Activated CD4-positive, alpha-beta T cell treated with anti-CD3 and anti-CD28 coated beads for 4 hours (primary cell): ENCODE measurements at places on chromosomes 1 and 21.

DNA sequence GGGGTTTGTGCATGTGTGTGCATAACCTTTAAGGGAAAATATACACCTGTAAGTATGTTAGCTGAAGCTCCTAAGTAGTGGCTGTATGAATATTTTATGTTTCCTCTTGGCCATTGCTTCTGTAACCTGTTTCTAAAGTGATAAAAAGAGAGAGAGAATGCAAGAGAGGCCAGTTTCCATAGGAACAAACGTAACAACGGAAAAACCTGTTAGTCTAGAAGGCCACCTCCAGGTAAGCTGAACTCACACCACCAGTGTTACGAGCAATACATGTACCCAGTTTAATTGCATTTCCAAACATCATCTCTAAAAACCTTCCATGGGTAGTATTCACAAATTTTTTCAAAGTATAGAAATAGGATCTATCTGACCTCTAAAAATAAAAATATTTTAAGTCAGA is 63.1 kb downstream of the PLPPR4 start:
- no peak for DNase-seq

DNA sequence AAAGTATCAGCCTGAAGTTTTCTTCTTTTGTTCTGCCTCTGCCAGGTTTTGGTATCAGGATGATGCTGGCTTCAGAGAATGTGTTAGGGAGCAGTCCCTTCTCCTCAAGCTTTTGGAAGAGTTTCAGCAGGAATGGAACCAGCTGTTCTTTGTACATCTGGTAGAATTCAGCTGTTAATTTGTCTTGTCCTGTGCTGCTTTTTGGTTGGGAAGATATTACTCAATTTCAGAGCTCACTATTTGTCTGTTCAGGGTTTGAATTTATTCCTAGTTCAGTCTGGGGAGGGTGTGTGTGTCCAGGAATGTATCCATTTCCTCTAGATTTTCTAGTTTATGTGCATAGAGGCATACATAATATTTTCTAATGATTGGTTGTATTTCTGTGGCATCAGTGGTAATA is 12.8 kb downstream of the ZNF678 start:
- no peak for DNase-seq

- DNase-seq = no peak
Measured at GRCh38 chr1:147551036-147551435, 9.7 kb downstream of the BCL9 start.

- DNase-seq = no peak
Measured at GRCh38 chr1:10051656-10052055, 18.9 kb downstream of the UBE4B start.

DNA sequence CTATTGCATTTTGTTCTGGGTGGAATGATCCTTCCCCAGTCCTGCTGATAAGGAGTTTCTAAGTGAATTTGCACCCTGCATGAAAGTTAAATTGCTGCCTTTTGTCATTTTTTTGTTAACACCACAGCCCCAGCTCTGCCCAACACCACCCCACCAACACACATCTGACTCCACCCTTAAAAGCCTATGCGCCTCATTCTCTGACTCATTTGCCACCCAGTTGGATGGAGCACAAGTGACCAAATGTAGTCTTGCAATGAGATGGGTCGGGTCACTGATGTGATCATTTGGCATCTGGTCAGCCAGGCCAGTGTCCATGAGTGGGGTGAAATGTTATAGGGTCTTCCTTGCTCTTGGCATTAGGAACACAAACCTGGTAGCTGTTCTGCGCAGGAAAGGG is 256.8 kb downstream of the KAZN start:
- no peak for DNase-seq

GRCh38 chr1:226958300-226958699 is 18.2 kb downstream of the COQ8A start:
- no peak for DNase-seq

DNA sequence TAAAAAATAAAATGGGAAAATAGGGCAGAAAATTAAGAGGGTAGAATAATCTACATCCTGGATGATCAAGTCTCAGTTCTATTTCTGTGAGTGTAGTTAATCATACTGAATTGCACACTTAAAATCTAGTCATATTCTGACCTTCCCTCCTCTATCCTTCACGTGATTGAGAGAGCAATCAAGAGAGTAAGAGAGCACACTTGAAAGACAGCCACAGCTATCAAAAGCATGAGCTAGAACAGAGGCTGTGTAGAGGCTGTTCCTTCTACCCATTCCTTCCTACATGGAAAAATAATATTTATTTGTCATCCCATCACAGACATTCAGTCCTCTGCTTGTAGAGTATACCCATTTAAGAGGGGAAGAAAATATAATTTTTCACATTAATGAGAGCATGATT is 52.4 kb downstream of the PHC2 start:
- DNase-seq = no peak

DNA sequence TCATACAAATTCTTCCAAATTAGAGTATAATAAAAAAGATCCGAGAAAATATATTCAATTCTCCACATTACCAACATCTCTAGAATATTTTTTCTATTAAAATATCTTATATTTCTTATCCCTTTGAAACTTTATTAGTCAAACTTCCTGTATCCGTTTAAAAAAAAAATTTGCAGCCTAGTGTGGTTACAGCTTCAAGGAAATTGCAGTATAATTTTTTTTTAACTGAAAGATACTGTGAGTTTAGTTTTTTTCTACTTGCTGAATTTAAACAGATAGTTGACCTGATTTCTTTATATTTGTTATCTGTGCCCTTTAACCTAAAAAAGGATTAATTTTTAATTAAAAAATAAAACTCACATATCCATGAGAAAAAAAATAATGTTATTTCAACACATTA is 1.5 kb downstream of the RGS18 start:
- no peak for DNase-seq

DNA sequence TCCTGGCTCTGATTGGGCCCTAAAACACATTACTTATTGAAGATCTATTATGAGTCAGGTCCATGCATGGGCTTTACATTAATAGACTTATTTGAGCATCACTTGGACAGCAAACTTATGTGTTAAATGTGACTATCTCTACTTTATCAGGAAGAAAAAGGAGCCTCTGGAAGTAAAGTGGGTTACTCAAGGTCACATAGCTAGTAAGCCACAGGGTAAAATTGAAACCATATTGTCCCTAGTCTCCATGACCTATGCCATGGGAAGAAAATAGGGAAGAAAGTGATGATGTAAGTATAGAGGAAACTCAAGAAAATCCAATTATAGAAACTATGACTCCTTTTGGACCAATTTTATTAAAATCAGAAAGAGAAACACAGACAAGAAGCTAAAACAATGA is 555.3 kb downstream of the NUF2 start:
- DNase-seq = no peak

DNA sequence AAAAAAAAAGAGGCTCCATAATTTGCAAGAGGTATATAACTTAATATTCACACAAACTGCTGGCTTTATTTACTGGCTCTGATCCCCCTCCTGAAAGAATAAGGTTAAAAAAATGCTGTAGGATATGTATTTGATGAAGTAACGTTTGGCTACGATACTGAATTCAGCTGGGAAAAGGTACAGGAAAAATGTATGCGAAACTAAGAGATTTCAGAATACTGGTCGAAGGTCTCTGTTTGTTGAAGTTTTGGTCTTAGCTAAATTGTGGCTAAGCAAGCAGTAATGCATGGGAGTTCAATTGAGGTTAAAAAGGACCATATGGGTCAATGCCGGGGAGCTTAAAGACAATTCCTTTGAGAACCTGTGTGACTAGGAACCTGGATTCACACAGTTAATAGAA is 355.5 kb upstream of the NCAM2 start:
- no peak for DNase-seq

GRCh38 chr1:248873993-248874533 is 15.2 kb upstream of the ZNF692 start:
- DNase-seq = peak; percentile 86

- DNase-seq = no peak
Measured at GRCh38 chr21:26116456-26117011, 54.0 kb downstream of the APP start.

DNA sequence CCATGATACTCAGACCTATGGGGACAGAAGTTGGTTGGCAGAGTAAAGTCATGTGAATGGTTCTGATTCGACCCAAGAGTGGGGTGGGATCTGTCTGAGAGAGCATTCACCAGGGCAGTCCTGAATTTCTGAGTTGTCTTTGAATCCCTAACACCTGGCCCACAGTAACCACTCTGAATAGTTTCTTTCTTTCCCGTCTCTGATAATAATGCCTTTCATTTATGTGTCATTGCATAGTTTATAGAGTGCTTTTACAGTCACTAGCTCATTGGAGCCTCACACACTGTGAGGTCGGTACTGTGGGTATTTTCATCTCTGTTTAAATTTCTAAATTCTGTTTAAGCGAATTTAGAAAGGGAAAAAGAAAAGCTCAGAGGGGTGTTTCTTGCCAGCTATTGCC is 147.1 kb downstream of the C1orf21 start:
- no peak for DNase-seq

DNA sequence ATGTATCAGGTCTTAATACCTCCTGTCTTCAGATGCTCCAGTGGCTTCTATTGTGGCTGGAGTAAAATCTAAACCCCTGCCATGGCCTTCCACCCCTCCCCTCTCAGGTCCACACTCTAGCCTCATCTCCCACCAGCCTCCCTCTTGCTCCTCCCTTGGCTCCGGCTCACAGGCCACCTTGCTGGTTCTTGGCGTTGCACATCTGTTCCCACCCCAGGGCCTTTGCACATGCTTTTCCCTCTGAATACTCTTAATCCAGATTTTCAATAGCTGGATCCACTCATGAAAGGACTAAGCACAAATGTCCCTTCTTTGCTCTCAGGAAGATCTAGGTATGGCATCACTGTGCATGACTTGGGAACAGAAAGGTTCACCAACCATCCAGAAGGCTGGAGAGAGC is 415.4 kb upstream of the VAMP3 start:
- no peak for DNase-seq

DNA sequence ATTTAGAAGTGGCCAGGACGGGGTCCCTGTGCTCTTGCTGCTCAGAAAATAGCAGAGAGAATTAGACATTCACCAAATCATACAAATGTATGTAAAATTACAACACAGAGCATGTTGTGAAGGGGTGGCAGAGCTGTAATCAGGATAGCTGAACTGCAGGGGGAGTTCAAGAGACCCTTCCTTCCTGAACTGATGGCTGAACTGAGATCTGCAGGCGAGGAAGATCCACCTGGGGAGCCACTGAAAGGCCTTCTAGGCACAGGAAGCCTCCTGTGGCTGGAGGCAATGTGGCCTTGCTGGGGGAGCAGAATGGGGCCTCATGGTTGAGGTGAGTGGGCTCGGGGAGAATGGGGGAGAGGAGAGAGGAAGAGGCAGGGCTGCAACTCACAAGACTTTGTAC is 216.5 kb downstream of the PRDM2 start:
- DNase-seq = no peak

- no peak for DNase-seq
Measured at GRCh38 chr1:41468122-41468762, 16.2 kb downstream of the EDN2 start.

GRCh38 chr1:42576935-42577334 is 81.3 kb upstream of the PPIH start:
- DNase-seq = no peak

DNA sequence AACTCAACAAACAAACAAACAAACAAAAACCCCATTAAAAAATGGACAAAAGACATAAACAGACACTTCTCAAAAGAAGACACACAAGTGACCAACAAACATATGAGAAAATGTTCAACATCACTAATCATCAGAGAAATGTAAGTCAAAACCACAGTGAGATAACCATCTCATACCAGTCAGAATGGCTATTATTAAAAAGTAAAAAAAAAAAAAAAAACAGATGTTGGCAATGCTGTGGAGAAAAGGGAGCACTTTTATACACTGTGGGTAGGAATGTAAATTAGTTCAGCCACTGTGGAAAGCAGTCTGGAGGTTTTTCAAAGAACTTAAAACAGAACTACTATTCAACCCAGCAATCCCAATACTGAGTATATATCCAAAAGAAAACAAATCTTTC is 94.7 kb downstream of the PLPP3 start:
- no peak for DNase-seq

GRCh38 chr1:224541901-224542630 is 74.1 kb upstream of the CNIH3 start:
- no peak for DNase-seq

GRCh38 chr1:76940571-76941335 is 73.5 kb downstream of the ST6GALNAC5 start:
- no peak for DNase-seq

GRCh38 chr1:184513421-184513820 is 126.6 kb downstream of the C1orf21 start:
- DNase-seq = no peak

DNA sequence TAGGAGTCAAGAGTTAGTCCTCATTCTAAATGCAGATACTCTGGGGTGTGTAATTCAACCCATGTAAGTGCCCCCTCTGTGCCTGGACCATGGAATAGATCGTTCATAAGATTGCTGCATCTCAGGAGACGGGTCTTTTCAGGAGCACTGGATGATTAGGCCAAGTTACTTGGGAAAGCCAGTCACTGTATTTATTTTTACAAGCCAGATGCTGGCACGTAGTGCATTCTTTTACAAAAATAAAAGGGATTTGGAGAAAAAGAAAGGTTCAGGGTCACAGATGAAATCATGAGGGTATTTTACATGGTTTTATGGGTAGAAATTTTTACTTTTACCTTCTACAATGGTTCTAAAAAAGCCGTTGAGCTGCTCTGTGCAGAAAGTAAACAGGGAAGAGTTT is 102.6 kb upstream of the UBE2U start:
- DNase-seq = no peak

- DNase-seq = no peak
Measured at GRCh38 chr1:21924503-21925005, 12.6 kb downstream of the HSPG2 start.

GRCh38 chr1:205365945-205366463 is 9.3 kb upstream of the KLHDC8A start:
- no peak for DNase-seq

DNA sequence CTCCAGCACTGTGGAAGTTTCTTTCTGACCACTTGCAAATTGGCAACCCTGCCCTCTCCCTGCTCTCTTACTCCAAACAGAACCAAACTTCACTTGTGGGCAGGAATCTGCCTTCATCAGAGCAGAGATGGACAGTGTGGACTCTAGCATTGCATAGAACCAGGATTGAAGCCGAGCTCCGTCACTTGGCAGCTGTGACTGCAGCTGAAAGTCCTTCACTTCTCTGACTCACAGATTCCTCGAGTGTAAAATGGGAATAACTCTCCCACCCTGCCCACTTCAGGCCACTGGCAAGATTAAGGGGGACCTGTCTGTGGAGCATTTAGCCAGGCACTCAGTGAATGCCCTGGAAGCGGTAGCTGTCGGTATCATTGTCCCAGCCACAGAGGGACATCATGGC is 75.7 kb upstream of the ZBTB40 start:
- no peak for DNase-seq
